ENCODE measurements at places on chromosomes 5 and 9.

- DNase-seq = no peak
Observed at GRCh38 chr9:108634672-108635462, 220.9 kb downstream of the ACTL7B start.

- DNase-seq = no peak
Observed at GRCh38 chr5:55063899-55064298, 38.5 kb upstream of the GZMA start.

DNA sequence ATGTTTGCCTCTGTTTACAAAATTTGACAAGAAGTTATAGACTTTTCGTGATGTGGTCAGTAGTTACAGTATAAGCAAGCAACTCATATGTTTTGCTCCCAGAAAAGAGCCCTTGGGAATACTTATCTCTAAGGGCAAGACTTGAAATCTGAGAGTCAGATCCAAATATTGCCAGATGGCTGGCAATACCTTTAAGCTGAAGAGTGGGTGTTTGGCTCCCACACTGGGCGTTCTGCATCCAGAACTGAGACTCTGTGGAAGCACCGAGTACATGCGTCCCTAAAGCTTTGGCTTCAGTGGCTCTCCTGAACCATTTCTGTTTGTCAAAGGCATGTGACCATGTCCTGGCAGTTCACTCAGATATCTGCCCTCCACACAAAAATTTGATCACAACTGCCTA, 194.1 kb downstream of the DCP2 start:
- DNase-seq = no peak

GRCh38 chr9:17272536-17272935, 137.7 kb downstream of the CNTLN start:
- no peak for DNase-seq

DNA sequence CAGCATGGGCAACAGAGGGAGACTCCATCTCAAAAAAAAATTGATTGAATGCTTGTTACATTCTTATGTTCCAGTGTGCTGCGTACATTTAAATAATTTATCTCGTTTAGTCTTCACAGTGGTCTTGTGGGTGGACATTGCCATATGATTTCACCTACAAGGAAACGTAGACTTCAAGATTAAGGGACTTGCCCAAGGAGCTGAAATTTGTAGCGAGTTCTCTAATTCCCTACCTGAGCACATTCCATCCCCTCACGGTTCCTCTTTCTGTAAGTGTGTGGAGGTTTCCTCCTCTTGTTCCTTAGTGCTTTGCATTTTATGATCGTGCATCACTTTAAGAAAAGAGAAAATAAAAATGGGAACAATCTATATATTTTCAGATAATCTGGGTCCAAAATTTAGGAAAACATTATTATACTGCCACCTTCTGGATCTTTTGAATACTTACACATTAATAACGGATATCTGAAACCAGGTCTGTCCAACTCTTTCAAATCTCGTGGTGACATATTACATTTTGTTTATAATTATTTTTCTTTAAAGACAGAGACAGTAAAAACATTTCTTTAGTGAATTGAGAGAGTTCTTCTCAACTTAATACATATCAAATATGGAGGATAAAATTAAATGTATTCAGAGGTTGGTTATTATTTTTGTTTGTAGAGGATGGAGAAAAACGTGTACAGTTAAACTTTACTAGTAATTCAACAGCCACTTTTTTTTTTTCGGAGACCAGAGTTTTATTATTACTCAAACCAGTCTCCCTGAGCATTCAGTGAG, 29.9 kb upstream of the C7 start:
- no peak for DNase-seq

DNA sequence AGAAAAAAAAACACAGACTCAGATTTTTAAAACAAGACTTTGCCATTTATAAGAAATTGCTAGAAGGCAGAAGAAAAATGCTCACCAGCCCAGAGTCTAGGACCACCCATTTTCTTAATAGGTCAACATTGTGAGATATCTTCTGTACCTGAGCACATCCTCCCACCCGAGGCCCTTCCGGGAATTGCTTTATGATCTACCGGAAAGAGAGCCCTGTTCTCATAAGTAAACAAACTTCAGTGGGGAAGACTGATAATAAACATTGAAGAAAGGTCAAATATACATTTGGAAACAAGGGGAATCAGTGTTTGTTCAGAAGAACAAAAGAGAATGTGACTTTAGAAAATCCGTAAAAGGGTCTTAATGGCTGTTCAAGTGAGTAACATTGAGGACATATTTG, 44.4 kb downstream of the PRKACG start:
- no peak for DNase-seq

GRCh38 chr5:66558560-66558959, 37.6 kb upstream of the MAST4 start:
- DNase-seq = no peak

- no peak for DNase-seq
Observed at GRCh38 chr5:113507601-113508000, 5.9 kb upstream of the YTHDC2 start.

DNA sequence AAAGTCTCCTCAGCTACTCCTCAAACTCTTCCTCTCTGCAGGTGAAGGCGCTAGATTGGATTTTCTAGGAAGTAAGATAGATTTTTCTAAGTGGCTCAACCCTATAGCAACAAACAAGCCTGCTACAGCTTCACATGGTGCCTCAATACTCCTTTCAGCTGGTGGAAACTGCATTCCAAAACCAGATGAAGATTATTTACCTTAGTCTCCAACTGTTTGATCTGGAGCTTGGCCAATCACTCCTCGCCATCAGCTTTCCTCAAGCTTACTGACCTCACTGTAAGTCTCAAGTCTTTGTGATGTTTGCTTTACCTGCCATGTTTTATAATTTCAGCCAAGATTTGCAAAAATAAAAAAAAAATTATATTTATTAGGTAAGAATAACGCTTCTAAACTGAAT, 622.4 kb downstream of the CHSY3 start:
- DNase-seq = no peak

DNA sequence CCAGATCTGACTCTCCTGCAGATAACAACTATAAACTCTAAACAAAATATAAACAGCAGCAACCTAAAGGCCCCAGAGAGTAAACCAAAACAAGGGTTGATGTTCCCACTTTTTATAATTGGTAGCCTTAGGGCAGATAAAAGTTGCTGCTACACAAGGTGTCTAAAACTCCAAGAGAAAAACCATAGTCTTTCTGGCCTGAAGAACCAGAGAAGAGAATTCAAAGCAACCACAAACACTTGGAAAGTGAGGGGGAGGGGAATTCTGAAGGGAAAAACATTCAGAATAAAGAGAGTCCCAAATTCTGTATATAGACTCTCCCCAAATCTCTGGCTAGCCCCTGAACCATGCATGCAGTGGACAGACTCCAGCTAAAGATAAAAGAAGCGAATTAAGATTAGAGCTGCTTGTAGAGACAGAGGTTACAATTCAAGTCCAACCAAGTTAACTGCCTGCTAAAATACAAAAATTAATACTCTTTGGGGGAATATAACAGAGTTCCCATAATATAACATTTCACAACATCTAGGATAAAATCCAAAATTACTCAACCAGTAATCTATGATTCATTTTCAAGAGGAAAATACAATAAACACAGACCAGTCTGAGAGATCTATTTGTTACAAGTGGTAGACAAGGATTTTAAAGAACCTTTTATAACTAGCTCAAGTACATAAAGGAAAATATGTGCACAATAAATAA, 37.5 kb upstream of the RGMB start:
- DNase-seq = no peak

DNA sequence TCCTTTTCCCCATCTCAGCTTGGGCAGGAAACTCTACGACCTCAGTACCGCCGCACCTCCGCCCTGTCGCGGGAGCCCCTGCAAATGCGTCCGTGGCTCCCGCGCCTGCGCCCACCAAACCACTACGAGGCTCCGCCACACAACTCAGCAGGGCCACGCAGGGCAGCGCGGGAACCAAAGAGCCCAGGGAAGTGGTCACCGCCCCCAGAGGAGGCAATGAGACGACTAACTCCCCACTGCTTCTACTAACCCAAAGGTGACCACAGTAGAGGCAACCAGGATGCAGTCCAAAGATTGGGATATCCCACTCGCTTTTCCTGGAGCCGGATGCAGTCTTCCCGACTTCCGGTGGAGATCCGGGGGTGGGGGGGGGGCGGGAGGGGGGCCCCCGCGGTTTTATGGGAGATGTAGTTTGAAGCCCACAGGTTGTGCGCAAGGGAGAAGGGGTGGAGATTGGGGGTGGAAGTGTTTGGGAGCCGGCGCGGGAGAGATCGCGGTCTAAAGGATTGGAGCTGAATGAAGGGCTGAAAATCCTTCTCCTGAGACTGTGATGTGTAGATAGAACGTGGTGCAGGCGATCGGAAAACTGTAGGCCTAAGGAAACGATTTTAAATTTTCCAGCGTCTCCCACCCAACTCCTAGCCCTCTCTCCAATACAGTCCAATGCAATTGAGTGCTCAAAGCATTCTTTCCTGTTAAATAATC, at the start of gene NUDT12:
Gene NUDT12, minus strand, starts transcription at position 337 of the 705 bp plus-strand sequence. CDS start 2,541 bp downstream, outside the sequence.
- DNase-seq = peak; percentile 80

- peak; percentile 37 for DNase-seq
Observed at GRCh38 chr9:76431601-76432000, 27.4 kb upstream of the GCNT1 start.

DNA sequence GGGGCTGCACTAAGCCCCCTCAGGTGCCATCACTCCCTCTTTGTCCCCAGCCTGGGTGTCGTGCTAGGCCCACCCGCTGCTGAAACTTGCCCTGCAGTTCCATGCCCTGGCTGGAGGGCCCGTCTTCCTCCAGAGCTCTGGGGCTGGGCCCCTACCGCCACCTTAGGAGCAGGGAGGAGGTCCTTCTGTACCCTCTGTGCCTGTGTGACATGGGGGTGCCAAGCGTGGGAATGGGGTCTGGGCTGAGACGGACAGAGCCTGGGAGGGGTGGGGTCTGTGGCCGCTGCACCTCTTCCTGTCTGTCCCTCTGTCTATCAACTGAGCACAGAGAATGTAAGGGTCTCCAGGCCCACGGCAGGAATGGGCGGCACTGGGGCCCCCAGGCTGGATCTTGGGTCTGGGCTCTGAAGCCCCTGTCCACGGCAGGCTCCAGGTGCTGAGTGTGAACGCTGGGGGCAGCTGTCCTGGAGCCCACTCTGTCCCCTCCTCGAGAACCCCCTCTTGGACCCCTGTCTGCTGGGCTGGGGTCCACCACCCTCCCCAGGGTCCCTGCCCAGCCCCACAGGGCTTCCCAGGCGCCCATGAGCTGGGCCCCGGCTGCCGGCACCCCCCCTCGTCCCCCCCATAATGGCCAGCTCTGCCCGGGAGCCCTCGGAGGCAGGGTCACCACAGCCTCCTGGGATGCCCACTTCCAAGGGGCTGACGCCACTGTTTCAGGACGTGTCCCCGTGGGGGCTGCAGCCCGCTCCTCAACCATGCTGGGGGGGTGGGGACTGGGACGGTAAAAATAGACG, 15.8 kb upstream of the NRARP start:
- DNase-seq = peak; percentile 67

GRCh38 chr5:53303105-53303504, 177.3 kb upstream of the FST start:
- DNase-seq = no peak

- peak; percentile 47 for DNase-seq
Observed at GRCh38 chr9:126001581-126002225, 254.5 kb downstream of the PBX3 start.

DNA sequence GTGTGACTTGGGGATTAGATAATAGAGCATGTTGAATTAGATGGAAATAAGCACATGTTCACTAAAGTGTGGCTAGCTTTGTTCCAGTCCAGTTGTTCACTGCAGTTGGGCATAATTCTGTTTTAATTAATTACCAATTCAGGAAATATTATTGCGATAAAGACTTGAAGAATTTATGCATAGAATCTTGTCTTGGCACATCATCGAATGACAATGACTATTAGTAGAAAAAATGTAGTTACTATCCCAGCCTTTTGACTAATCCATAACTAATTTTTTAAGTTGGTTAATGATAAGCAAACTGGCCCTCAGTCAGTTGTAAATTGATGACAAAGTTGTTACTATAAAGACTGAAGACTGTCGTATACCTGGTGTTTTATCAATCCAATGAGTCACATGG, 10.5 kb downstream of the LNPEP start:
- DNase-seq = no peak

GRCh38 chr9:121285835-121286687, 18.1 kb downstream of the GSN start:
- DNase-seq = peak; percentile 68

DNA sequence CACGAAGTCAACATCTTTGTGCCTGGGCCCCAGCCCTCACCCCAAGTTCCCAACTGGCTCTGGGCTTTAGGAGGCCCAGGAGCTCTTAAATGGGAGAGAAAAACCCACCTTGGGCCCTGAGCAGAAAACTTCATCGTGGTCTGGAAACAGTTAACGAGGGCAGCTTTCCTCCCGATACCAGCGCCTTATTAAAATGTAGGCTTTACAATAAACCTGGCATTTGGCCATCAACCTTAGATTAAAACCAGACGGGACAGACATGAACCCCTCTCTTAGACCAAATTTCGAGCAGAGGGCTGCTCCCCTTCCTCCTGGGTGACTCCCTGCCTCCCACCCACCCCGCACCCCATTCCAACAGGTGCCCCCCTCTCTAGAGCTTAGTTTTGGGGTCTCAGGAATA, 39.4 kb downstream of the PRRX2 start:
- DNase-seq = no peak

- DNase-seq = peak; percentile 25
Observed at GRCh38 chr5:175035882-175036533, 311.6 kb downstream of the MSX2 start.

DNA sequence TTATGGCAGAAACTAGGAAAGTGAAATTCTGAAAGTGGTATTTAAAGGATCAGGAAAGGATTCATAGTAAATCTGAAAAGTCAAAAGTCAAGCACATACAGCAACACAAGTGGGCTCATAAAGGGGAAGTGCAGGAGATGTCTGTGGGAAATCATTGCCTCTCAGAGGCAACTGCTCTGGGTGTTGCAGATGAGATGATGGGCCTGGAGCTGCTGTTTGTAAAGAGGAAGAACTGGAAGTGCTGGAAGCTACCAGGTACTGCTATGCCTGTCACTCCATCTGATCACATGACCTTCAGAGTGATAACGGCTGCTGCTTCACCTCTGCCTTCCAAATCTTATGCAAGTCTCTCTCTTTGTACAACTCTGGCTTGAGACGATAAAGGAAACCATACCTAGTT, 55.9 kb downstream of the ADRB2 start:
- DNase-seq = no peak

DNA sequence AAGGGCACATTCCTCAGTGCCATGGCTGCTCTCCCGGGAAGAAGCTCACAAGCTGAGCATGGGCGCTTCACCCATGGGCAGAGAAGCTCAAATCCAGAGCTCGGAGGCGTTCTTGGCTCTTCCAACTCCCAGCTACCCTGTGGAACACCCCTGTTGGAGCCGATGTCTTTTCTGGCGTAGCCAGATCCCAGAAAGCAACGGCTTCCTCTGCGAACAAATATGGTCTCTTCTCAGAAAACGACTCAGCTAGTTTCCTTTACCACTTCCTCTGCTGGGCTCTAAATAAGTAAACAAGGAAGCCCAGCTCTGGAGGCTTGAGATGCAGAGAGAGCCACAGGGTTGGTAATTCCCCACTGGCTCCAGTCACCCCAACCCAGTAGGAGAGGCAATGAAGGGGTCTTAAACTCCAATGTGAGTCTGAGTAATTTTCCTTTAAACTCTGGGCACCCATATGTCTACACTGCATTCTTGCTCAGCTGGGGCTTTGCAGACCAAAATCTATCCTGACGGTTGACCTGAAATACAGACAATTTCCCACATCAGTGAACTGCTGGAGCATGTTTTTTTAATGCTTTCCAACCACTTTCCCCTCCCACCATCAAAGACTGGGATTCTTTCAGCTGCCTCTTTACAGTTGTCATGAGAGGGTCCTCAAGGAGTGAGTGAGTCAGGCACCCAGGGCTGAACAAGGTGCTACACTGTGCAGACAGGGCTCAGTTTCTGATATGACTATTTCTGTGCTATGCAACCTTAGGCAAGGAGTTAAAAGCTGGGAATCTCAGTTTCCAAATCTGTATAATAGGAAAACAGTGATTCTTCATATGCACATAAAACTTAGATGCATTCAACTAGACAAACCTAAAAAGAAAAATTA, at the start of gene LCP2:
Gene LCP2, minus strand, starts transcription at position 189 of the 874 bp plus-strand sequence. Its CDS starts 166 bp downstream, at position 23.
- DNase-seq = no peak

Measured in H7 (cell line).